Liver (tissue), 10 donors: ENCODE measurements at places on chromosomes 6 and 20. TPM values are rescaled to one million over a fixed set of nuclear protein-coding genes. Genes with fewer than 3 reads are reported as not detected.

EPM2A gene
- total RNA-seq: 13.0 TPM

PCSK2 gene
- total RNA-seq: 0.09 TPM

DNA sequence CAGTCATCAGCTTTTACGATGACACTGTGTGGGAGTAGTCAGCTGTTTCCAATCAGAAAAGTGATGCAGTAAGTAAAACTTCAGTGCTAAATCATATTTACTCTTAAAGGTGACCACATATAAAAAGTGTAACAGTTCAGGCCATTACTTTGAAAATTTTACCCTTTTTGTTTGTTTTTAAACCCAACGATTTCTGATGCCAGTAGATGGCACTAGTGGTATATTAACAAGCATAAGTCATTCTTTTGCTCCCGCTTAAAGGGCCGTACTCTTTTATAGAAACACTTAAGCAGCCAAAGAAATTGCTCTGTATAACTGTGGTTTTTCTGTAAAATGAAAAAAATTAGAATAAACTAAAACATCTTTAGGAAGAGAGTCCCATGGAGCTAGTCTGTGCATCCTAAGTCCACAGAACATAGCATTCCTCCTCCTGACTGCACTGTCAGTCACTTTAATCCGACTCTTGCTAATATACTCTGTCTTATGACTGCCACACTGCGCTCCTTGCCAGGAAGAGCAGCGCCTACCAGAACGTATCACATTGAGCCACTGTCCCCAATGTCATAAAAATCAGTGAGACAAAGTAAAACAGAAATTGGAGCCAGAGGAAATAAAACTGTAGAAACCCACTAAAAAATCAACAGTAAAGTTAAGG, 25.0 kb downstream of the HEBP2 start:
- DNase-seq: no peak

DNA sequence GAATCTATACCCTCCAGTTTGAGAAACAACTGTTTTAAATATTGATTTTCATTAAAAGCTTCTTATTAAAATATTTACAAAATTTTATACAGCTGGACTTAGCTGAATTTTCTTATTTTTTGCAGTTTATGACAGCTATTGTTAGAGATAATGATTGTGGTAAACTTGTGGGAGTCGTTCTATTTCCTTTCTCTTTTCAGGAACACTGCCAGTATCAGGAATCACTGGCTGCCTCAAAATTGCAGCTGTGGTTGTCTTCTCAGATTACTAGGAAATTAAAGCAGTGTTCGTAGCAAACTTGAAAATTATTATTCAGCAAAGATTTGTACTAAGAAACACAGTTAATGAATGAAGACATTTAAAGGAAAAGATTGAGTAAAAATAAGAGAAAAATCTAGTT, 311.0 kb downstream of the CENPW start:
- DNase-seq: no peak

ISM1 gene
- 6.4 TPM for total RNA-seq

RPS6KA2 gene
- total RNA-seq: 9.0 TPM
